Psoas muscle (tissue), 8 donors: ENCODE measurements at places on chromosomes 1 and 21. TPM values are rescaled to one million over a fixed set of nuclear protein-coding genes. Genes with fewer than 3 reads are reported as not detected.

Gene NUAK2
- 0.48 TPM for polyA plus RNA-seq

Gene MNDA
- polyA plus RNA-seq = 0.49 TPM

- H3K4me1 ChIP-seq = no peaks in the 10 kb centered on the region
- no peaks in the 10 kb centered on the region for H3K27me3 ChIP-seq
Measured at GRCh38 chr1:87572891-87573290, 244.2 kb downstream of the LMO4 start.

GRCh38 chr1:151934048-151934493, 24.8 kb upstream of the THEM4 start:
- no peak overlapping the region for H3K27ac ChIP-seq
- H3K4me3 ChIP-seq = no peak overlapping the region
- H3K27me3 ChIP-seq = no peaks in the 10 kb centered on the region
- no peaks in the 10 kb centered on the region for H3K36me3 ChIP-seq
- H3K4me1 ChIP-seq = no peaks in the 10 kb centered on the region

Gene SLC26A9
- 0.16 TPM for polyA plus RNA-seq
